ENCODE measurements at places on chromosomes 2 and 18. TPM values are rescaled to one million over a fixed set of nuclear protein-coding genes. Genes with fewer than 3 reads are reported as not detected.

BUB1 gene
- total RNA-seq: 20.4 TPM

SERPINB4 gene
- not detected for total RNA-seq

DSG1 gene
- not detected for total RNA-seq

POTEI gene
- total RNA-seq: not detected

GKN2 gene
- not detected for total RNA-seq

TMEM18 gene
- 23.6 TPM for total RNA-seq

TTN gene
- 1.7 TPM for total RNA-seq

SLC8A1 gene
- 53.6 TPM for total RNA-seq

PLCL1 gene
- 1.9 TPM for total RNA-seq

RGPD5 gene
- 50.4 TPM for total RNA-seq

ARHGAP15 gene
- not detected for total RNA-seq

TCF23 gene
- total RNA-seq: not detected

GRP gene
- not detected for total RNA-seq

TFCP2L1 gene
- total RNA-seq: under 0.01 TPM

CDK15 gene
- total RNA-seq: 3.1 TPM

ALPI gene
- total RNA-seq: not detected

HSPD1 gene
- total RNA-seq: 383 TPM

PPP1CB gene
- 278 TPM for total RNA-seq

TUBA4A gene
- 11.5 TPM for total RNA-seq

APLF gene
- total RNA-seq: 4.2 TPM

TMEM127 gene
- 11.8 TPM for total RNA-seq

HOXD12 gene
- total RNA-seq: 0.33 TPM

PSMD1 gene
- 222 TPM for total RNA-seq

RNF25 gene
- total RNA-seq: 31.2 TPM

CNRIP1 gene
- total RNA-seq: 31.3 TPM

LDLRAD4 gene
- total RNA-seq: 0.22 TPM

TXNDC2 gene
- total RNA-seq: 0.22 TPM

FN1 gene
- 2,380 TPM for total RNA-seq

RALB gene
- total RNA-seq: 109 TPM

KCNF1 gene
- not detected for total RNA-seq

SH3YL1 gene
- total RNA-seq: 27.3 TPM

AGAP1 gene
- total RNA-seq: 11.8 TPM

KCNIP3 gene
- total RNA-seq: 4.9 TPM

NPAS2 gene
- 14.4 TPM for total RNA-seq

PARD6G gene
- 6.1 TPM for total RNA-seq

WDR75 gene
- 49.6 TPM for total RNA-seq

KCNK3 gene
- 0.44 TPM for total RNA-seq

ALK gene
- under 0.01 TPM for total RNA-seq

CPS1 gene
- total RNA-seq: 21.2 TPM

LRRC30 gene
- not detected for total RNA-seq

MEP1B gene
- not detected for total RNA-seq

CD8B gene
- not detected for total RNA-seq

ACOXL gene
- total RNA-seq: not detected

ZNF532 gene
- 39.5 TPM for total RNA-seq

DRC1 gene
- 0.22 TPM for total RNA-seq
